Left renal cortex interstitium (tissue), 4 donors: ENCODE measurements at places on chromosomes 1 and 21. TPM values are rescaled to one million over a fixed set of nuclear protein-coding genes. Genes with fewer than 3 reads are reported as not detected.

DNA sequence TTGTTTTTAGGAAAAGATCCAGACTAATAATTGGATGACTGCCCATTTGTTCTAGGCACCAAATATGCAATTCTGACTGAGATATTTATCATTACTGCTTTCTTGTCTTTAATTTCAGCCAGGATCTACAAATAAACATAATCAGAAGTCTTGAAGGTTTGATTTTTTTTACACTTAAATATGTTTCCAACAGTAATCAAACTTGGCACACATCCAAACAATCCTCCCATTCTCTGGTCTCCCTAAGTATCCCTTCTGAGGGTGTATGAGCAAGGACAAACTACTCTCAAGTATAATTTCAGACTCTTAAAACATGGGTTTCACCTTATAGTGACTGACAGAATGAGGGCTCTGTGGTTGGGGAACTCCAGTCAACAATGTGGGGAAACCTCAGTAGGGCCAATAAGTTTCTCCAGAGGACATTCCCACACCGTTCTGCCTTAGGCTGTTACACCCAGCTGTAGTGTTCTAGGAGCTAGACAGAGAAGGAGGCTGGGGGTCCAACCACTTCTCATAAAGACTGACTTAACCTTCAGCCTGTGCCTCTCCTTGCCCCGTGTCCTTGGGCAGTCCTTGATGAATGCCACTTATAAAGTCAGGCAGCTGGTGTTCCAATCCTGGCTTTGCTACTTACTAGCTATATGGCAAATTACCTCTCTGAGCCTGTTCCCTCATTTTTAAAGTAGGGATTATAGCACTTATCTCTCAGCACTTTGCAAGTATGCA lies 1.5 kb upstream of the PALMD start:
- DNase-seq, result no peak

GRCh38 chr1:3222042-3222692 lies 153.2 kb downstream of the PRDM16 start:
- DNase-seq, result no peak

The MYCL gene
- polyA plus RNA-seq, result 6.9 TPM

The SF3B4 gene
- polyA plus RNA-seq, result 73.5 TPM
